Activated naive CD4-positive, alpha-beta T cell treated with anti-CD3 and anti-CD28 coated beads, Interleukin-2, amount 50 U/mL, for 72 hours (primary cell): ENCODE measurements at places on chromosomes 11 and 22.

- DNase-seq, result no peak
Measured at GRCh38 chr22:28029201-28029948, 110.3 kb upstream of the PITPNB start.

- DNase-seq, result peak; percentile 54
Measured at GRCh38 chr11:75351791-75352587, 528 bp upstream of the ARRB1 start.

DNA sequence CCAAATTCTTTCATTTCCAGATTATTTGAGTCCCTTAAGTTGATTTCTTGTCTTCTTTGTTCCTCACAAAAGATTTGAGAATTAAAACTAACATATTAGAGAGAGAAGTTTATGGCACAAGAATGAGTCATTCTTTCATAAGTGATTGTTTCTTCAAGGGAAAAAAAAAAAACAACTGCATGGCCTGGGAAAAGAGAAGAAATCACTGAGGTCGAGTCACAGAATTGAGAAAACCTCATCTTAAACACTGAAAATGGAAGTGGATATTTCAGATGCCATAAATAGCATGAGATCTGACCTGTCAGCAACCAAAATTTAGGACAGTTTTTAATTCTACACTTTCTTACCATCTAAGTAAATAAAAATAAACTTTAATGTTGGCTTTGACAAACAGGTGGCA, 87.2 kb downstream of the CWF19L2 start:
- no peak for DNase-seq

- peak; percentile 14 for DNase-seq
Measured at GRCh38 chr11:64742087-64742888, 1.7 kb downstream of the RASGRP2 start.

GRCh38 chr11:129273322-129273721, 81.2 kb upstream of the ARHGAP32 start:
- no peak for DNase-seq

- DNase-seq, result no peak
Measured at GRCh38 chr11:101955701-101956100, 39.4 kb upstream of the ANGPTL5 start.
